ENCODE measurements at places on chromosomes 3 and 15. TPM values are rescaled to one million over a fixed set of nuclear protein-coding genes. Genes with fewer than 3 reads are reported as not detected.

GRCh38 chr15:101308604-101309435 is 13.8 kb upstream of the SNRPA1 start:
- DNase-seq, result no peak

DNA sequence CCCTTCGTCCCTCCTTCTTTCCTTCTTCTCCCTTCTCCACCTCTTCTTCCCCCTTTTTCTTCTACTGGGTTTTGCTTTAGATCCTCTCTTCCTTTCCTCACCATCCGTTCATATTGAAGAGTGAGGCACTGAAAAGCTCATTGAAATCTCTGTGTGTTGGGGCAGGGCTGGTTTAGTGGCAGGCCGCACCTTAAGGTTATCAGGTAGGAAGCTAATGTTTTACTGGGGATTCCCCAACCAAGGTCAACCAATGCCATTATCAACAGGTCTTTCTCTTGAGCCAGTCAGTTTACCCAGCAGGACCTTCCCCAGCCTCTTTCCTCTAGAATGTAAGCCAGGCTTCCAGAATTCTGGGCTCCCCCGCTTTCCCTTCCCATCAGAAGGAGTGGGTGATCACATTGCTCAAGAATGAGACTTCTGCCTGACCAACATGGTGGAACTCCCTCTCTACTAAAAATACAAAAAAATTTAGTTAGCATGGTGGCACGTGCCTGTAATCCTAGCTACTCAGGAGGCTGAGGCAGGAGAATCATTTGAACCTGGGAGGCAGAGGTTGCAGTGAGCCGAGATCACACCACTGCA is 11.5 kb upstream of the VPS8 start:
- DNase-seq, result no peak

GRCh38 chr3:159451482-159451881 is 537.2 kb upstream of the IL12A start:
- DNase-seq, result no peak

- no peak for DNase-seq
Measured at GRCh38 chr15:57827971-57828370, 121.5 kb downstream of the POLR2M start.

DNA sequence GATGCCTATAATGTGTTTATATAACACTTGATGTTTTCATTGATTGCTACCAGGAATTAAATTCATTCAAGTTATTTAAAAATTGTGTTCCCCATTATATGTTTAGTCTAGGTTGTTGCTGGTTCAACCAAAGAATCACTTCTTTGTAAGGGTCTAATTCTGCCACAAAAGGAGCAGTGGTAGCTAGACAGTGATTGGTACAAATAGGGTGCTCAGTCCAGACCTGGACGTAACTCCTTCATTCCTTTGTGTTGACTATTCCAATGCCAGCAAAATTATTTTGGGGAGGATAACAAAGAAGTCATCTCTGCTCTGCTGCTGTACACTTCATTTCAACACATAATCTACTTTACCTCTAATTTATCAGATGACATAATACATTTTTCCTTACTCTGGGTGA is 1.2 kb downstream of the CHMP2B start:
- DNase-seq, result no peak

GRCh38 chr15:77075528-77075927 is 4.6 kb upstream of the TSPAN3 start:
- DNase-seq, result no peak

- no peak for DNase-seq
Measured at GRCh38 chr3:170584585-170585007, 1.3 kb downstream of the SLC7A14 start.

DNA sequence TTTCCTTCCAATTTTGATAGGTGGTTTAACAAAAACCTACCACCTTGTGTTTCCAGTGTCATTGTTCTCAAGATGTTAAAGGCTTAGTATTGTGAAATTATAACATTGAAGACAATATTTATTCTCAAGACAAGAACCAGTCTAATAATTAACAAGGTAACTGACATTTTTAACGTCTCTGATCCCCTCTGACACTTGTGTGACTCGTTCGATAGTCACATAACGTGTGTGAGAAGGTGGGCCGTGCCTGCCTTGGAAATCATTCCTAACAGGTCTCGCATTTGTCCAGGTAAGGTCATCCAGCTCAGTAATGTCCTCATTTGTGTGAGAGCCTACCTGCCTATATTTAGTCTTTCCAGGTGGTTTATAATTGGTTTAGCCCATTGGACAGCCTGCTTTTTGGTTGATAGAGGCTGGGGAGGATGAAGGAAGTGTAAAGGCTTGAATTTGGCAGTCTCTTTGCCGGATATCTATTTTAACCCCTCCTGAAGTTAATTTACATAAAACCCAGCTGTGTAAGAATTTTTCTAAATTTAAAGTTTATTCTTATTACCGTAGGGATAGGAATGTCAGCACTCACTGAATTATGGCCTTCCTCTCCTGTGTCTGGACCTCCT is 94.4 kb downstream of the AKAP13 start:
- DNase-seq, result no peak

DNA sequence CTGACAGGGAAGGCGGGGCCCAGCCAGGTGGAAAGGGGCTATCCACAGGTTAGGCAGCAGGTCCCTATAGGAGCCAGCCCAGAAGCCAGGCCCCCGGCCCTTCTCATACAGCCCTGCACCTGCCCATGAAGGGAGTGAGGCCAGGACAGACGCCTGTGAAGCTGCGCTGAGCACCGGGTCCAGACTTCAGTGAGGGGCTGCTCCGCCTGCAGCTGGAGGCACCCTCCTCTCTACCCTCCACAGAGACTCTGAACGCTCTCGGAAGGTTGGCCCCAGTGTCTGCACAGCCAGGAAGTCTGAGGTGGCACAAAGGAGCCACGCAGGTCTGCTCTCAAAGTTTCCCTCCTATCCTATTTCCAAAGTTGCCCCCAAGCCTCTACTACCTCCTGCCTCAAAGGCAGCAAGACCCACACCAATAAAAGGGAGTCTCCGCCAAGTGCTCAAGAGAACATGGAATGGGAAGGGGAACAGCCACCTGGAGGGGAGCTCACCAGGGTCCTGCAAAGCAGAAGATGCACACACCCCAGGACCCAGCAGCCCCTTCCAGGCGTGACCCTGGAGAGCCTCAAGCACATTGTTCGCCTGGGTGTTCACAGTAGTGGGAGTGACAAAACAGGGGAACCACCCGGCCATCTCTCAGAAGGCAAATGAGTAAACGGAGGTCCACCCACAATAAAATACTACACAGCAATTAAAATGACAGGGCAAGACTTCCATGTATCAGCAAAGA is 19.5 kb downstream of the XXYLT1 start:
- DNase-seq, result no peak

DNA sequence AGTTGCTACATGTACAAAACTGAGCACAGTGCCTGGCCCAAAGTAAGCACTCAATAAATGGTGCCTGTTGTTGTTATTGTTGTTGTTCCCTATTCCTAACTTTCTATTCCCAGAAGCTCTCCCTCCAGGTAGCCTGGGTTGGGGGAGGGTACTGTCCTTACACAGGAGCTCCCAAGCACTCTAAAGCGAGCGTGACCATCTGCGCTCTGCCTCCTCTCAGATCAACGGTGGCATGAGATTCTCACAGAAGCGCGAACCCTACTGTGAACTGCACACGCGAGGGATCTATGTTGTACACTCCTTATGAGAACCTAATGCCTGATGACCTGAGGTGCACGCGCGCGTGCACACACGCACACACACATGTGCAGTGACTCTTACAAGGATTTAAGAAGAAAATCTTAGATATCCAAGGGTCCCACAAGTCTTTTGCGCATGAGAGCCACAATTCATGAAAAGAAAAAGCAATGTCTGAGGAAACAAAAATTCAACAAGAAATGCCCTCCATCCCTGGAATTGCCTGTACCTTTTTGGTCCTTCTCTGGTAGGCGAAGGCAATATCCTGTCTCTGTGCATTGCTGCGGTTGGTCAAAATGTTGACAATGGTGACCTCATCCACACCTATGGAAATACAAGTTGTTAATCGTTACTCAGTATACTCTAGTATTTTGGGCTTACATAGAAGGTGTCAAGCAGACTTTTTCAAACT is 33.7 kb downstream of the ANXA2 start:
- no peak for DNase-seq

- no peak for DNase-seq
Measured at GRCh38 chr3:192253138-192253887, 474.0 kb downstream of the FGF12 start.

- DNase-seq, result no peak
Measured at GRCh38 chr3:4449043-4449805, 17.8 kb downstream of the SUMF1 start.

GRK7 gene
- 0.08 TPM for total RNA-seq

WDR48 gene
- total RNA-seq, result 9.7 TPM

Measured in esophagus squamous epithelium (tissue), 5 donors.